ENCODE measurements at places on chromosomes 13 and 19.
A peak's percentile ranks its signal among the peaks of the same experiment; 100 is the strongest.

DNA sequence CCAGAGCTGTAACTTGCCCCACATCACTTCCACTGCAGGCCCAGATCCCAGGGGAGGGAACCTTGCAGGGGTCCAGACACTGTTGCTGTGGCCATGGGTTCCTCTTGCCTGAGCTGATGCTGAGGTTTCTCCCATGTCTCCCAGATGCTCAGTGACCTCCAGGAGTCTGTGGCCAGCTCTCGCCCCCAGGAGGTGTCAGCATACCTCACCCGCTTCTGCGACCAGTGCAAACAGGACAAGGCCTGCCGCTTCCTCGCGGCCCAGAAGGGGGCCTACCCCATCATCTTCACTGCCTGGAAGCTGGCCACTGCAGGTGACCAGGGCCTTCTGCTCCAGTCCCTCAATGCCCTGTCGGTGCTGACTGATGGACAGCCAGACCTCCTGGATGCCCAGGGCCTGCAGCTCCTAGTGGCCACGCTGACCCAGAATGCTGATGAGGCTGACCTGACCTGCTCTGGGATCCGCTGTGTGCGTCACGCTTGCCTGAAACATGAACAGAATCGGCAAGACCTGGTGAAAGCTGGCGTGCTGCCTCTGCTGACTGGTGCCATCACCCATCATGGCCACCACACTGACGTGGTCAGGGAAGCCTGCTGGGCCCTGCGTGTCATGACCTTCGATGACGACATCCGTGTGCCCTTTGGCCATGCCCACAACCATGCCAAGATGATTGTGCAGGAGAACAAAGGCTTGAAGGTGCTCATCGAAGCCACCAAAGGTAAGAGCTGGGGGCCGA, 12.1 kb upstream of the SLC25A42 start:
- DNase-seq = no peak

DNA sequence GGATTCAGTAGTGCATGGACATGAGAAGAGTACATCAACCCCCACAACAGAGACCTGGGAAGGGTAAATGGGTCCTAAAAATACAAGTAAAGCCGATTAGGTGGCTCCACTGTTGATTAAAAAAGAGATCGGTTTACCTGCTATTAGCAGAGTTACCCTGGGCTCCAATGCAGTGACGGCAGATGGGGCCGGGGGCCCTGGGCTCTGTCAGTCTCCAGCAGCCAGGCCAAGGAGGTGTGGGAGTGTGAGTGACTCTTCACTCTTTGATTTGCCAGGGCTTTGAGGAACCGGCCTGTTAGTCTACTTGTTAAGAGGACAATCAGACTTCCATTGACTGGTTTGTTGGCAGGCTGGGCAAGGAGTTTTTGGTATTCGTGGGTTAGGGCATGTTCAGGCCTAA, 1368.7 kb downstream of the UQCRFS1 start:
- DNase-seq = no peak

- DNase-seq = peak; percentile 4
Observed at GRCh38 chr19:441213-441836, 19.5 kb downstream of the SHC2 start.

- DNase-seq = no peak
Observed at GRCh38 chr13:108850691-108851090, 221.3 kb downstream of the MYO16 start.

DNA sequence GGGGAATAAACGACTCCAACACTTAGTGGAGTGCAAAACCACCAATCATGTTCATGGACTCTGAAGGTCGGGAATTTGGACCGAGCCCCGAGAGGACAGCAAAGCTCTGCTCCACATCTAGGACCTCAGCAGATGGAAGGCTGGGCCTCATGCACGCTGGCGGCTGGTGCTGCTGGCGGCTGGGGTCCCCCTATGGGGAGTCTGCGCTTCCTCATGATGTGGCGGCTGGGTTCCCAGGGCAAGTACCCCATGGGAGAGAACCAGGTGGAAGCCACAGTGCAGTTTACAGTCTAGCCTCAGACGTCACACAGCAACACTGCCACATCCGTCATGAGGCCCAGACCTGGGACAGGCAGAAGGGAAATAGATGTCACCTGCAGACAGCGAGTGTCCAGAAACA, 13.2 kb downstream of the PEPD start:
- DNase-seq = no peak

GRCh38 chr13:112877539-112877938, 91.5 kb upstream of the MCF2L start:
- peak; percentile 7 for DNase-seq

DNA sequence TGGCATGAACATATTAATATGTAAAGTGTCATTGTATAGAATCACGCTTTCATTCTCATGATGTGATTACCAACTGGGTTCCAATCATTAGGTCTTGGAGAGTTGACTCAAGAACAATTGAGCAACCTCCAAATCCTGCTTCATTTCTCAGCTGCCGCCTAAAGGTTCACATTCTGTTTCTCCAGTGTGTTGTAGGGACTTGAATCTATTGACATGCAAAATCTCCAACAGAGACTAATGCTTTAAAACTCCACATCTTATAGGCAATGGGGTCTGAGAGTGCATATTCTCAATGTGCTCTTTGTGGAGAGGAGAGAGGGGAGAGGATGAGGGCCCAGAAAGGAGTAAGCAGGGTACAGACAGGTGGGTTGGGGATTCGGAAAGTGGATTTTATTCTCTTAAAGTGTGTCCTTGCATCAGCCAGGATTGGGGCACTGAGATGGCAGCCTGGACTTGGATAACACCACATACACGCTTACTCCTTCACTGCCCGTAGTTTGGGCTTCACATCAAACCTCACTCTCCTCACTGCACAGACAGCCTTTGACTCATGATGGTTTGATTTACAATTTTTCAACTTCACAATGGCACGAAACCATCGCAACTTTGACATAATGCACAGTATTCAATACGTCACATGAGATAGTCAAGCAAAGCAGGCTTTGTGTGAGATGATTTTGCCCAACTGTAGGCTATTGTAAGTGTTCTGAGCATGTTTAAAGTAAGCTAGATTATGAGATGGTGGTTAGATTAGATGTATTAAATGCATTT, 241.3 kb upstream of the IRS2 start:
- DNase-seq = no peak

DNA sequence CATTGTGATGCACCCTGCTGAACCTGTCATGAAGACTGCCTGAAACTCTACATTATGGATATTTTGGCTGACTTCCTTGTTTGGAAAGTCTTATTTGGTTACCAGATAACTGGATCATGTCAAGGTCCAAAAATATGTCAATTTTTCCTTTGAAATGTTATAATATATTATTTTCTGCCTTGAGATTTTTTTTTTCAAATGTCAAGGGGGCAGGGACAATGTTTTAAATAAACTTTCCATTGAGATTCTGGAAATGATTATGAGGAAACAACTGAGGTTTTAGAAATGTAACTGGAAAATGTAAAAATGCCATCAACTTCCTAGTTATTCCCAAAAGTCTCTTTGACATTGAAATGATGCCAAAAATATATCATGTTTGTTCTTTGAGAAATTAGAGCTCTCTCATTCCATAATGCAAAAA, 117.0 kb downstream of the RFC3 start:
- no peak for DNase-seq

- DNase-seq = no peak
Observed at GRCh38 chr13:25733001-25733491, 318.8 kb downstream of the SHISA2 start.

DNA sequence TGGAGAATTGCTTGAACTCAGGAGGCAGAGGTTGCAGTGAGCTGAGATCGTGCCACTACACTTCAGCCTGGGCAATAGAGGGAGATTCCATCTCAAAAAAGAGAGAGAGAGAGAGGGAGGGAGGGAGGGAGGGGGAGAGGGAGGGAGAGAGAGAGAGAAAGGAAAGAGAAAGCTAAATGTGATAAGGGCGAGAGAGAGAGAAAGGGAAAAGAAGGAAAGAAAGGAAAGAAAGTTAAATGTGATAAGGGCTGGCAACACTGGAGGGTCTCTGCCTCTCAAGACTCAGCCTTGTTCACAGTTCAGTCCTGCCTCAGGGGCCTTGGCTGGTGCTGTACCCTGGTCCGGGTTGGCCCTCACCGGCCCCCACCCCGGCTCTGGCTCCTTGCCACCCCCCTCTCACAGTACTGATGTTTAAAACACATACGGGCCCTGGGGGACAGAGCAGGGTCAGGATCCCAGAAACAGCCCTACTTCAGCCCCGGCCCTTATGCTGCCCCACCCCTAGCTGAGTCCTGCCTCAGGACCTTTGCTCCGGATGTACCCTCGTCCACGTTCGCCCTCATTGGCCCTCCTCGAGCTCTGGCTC, 3.5 kb downstream of the MAP1S start:
- DNase-seq = no peak

DNA sequence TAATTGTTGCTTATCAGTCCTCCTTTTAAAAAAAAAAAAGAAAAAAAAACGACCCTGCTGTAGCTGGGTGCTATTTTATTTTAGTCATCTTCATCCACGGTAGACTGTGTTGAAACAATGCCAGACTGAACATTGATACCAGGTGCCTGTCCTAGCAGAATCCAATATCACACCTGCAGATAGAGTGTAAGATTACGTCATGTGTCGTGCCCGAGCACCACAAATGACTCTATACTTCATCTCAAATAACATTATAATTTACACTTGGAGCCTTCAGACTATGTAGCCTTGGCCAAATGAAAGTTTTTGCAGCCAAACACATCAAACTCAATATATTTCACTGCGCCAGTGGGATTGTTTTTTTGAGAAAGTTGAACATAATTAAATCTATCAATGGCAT, 410.6 kb downstream of the FGF9 start:
- DNase-seq = no peak

GRCh38 chr13:58341318-58341717, 709.8 kb downstream of the PCDH17 start:
- DNase-seq = no peak

- no peak for DNase-seq
Observed at GRCh38 chr19:54364775-54365257, at the start of gene LAIR1. Gene LAIR1 (minus strand): TSS chr19:54364931. CDS start chr19:54364804, 127 bp downstream.

- peak; percentile 87 for DNase-seq
Observed at GRCh38 chr19:3968556-3969434, 2.1 kb downstream of the DAPK3 start.

DNA sequence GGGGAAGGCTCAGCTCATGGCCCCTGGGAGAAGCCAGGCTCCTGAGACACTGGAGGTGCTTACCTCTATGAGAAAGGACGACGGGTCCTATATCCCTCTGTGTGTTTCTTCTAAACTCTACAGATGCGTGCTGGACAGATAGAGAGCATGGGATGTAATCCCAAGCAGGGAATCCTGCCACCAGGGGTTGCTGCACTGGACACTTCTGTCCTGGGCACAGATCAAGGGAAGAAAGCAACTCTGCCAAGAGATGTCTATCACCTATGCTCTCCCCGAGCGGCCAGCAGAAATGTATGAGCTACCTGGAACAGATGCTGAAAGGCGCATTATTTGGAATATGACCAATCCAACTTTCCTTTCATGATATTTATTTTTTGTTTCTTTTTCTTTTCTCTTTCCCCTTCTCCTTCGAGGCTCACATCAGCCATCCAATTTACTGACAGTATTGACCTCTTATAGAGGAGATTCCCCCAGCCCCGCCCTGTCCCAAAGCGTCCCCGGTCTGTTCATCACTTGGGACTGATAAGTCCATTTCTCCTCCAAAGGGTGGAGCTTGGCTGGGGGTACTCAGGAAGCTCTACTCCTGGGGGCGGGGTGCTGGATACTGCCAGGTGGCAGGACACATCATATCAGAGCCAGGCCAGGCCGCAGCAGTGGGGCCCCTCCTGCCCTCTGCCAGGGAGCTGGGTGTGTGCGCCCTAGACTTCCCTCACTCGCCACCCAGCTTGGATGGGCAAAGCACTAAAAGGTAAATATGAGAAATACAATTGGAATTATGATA, 34.2 kb downstream of the TSHZ3 start:
- DNase-seq = no peak

GRCh38 chr19:51462276-51462675, 4.0 kb upstream of the SIGLEC8 start:
- DNase-seq = no peak

- peak; percentile 40 for DNase-seq
Observed at GRCh38 chr13:23715762-23716235, 145.6 kb downstream of the TNFRSF19 start.

GRCh38 chr19:55641426-55642152, 787 bp downstream of the ZNF580 start:
- DNase-seq = peak; percentile 30

- DNase-seq = no peak
Observed at GRCh38 chr13:53778937-53779336, 750.3 kb downstream of the OLFM4 start.

DNA sequence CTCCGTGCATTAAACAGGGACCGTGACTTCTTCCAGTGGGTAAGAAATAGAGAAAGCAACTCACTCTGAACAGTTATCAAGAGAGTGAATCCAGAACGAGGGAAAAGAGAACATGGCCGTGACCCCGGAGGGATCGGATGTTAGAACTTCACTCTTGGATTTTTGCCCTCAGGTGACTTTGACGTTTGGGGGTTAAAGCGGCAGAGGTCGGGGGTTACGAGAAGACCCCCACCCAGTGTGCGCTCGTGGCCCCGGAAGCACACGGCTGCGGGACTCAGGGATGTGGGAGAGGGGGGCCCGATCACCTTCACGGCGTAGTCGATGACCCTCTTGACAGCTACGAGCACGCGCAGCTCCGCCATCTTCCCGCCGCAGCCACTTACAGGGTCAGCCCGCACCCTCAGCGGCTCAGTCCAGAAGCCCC, at the start of gene ETFB:
Gene ETFB, minus strand, starts transcription at position 424 of the 424 bp plus-strand sequence. Its CDS starts 62 bp downstream, at position 362.
- DNase-seq = no peak

- peak; percentile 79 for DNase-seq
Observed at GRCh38 chr13:111115061-111115964, at the start of gene ARHGEF7. Gene ARHGEF7 (plus strand): TSS chr13:111115310. CDS start chr13:111115527, 217 bp downstream.

DNA sequence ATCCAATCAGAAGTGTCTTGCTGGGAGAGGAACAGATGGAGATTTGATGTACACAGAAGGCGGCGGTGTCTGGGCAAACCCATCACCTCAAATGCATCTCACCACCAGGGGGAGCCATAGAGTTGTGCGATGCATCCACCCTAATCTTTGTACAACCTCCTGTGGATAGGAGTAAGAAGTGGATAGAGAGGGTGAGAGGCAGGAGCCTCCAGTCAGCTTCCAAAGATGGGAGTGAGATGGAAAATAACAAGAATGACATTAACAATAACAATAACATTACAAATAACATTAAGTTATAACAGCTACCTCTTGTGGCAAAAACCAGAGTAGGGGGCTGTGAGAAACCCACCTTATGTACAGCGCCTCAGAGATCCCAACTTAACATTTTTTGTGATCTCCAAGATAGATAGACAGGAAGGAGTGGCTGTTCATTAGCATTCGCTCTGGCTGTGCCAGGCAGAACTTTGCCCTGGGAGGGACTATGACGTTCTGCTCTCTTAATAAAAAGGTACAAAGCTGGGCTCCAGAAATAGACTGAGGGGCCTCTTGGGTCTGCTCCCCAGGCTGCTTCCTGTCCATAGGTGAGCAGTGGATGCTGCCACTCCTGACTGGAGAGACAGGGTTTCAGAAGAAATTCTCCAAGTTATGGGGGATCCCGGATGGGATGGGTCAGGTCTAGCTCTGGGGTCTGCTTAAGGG, 5.2 kb upstream of the CEACAM18 start:
- DNase-seq = peak; percentile 91

- DNase-seq = no peak
Observed at GRCh38 chr13:44050450-44051063, 170.9 kb downstream of the LACC1 start.
